Right renal cortex interstitium (tissue), 3 donors: ENCODE measurements at places on chromosomes 7 and 10. TPM values are rescaled to one million over a fixed set of nuclear protein-coding genes. Genes with fewer than 3 reads are reported as not detected.

DNA sequence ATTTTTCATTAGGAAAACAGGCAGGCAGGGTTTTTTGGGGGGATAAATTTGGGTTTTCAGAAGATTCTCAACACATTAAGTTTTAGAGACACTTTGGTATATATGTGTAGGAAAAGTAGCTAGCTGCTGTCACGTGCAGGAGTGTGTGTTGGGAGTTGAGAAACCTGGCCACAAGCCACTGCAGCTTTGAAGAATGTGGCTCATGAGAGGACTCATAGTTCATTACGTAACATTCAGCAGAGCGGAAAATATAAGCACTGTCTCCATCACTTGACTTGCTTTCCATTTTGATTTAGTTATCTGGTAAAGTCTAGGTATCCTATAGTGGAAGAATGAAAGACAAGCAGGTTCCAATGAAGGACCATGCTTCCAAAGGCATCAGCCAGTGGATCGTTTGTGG lies 31.2 kb downstream of the SMNDC1 start:
- no peak for DNase-seq

The RINT1 gene
- 22.6 TPM for polyA plus RNA-seq

The PPP1R3A gene
- not detected for polyA plus RNA-seq

DNA sequence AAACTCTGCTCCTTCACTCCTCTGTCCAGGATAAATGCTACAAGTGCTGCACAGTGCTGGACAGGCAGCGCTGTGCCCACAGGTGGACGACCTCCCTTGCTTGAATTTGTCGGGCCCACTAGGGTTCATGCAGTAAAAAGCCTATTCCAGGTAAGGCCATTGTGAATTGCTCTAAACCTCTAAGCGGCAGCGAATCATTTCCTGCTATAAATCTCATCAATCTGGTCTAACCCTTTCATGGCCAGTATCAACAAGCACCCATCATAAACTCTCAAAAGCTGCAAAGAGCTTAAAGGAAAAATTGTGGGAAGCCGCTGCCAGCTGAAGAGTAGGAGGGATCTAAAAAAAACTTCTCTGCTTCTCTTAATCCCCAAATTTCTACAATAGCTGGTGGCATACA lies 134.2 kb downstream of the SLC25A13 start:
- DNase-seq = no peak

The GPR146 gene
- polyA plus RNA-seq = 2.6 TPM

DNA sequence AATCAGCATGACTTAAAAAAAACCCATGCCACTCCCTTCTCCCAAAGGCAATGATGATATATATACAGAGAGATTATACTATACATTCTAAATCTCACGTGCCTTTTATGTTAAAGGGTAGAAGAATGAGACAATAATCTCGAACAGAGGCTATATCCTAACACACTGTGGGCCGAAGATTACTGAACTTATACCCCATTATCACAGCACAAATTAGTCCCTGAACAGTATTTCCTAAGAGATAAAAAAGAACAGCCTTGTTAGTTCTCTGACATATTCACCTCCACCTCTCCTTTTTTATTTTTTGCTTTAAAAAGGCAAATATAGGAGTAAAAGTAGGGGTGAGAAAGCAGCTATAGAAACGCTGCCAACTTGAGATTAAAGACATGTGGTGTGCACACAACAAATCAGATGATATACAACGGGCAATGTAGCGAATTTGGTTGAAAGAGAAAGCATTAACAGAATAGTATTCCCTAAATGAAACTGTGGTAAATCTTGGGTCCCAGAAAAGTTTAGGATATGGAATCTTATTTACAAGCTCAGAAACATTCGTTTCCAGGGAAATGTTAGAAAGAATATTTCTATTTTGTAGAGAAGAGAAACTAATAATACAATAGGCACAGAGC lies 69.5 kb downstream of the JMJD1C start:
- no peak for DNase-seq

DNA sequence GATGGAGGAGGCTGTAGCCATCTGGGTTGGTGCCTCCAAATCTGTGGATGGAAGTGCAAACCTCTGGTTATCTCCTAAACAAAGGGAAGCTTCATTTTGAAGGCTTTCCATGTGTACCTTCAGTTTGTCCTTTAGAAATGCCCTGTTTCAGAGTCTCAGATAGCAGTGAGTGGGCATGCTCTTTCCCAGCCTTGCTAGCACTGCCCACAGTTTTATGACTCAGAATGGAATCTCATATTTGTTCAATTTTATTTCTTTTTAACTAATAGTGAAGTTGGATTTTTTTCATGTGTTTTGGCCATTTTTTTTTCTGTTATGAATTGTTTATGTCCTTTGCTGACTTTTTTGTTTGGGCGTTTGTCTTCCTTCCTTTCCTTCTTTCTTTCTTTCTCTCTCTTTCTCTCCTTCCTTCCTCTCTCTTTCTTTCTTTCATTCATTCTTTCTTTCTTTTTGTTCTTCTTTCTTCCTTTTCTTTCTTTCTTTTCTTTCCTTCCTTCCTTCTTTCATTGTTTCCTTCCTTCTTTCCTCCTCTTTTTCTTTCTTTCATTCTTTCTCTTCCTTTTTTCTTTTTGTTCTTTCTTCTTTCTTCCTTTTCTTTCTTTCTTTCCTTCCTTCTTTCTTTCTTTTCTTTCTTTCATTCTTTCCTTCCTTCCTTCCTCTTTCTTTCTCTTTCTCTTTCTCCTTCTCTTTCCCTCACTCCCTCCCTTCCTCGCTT lies 25.6 kb downstream of the PRF1 start:
- no peak for DNase-seq

The TECPR1 gene
- polyA plus RNA-seq = 12.1 TPM

DNA sequence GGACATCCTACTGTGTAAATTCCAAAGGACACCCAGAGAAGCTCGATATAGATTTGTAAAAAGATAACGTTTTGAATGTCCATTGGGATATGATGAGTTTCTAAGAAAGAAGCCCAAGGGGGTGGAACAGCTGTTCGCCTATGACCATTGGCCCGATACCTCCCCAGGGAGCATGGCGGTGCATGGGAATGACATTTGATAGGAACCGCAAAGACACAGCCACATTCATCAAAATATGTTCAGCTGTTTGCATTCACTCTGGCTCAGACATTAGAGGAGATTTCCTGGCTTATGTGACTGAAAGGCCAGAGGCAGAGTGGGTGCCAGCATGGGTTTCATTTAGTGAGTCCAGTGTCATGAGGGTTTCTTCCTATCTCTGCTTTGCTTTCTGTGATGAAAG lies 56.0 kb upstream of the BAIAP2L1 start:
- DNase-seq = no peak

The PCLO gene
- 8.3 TPM for polyA plus RNA-seq

- no peak for DNase-seq
These were observed 81.2 kb downstream of the GRK5 start for GRCh38 chr10:119288574-119289001.

GRCh38 chr7:78523930-78524329 lies 725.4 kb downstream of the PHTF2 start:
- no peak for DNase-seq

The PRPS1L1 gene
- polyA plus RNA-seq = not detected

DNA sequence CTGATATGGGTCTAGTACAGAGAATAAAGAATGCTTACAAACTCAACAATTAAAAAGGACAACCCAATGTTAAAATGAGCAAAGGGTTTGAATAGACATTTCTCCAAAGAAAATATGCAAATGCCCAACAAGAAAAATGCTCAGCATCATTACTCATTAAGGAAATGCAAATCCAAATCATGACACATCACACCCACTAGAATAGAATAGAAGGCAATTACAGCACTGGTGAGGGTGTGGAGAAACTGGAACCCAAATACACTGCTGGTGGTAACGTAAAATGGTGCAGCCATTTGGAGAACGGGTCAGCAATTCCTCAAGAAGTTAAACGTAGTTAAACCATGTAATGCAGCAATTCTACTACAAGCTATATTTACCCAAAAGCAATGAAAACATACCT lies 53.8 kb downstream of the KDM7A start:
- DNase-seq = no peak

DNA sequence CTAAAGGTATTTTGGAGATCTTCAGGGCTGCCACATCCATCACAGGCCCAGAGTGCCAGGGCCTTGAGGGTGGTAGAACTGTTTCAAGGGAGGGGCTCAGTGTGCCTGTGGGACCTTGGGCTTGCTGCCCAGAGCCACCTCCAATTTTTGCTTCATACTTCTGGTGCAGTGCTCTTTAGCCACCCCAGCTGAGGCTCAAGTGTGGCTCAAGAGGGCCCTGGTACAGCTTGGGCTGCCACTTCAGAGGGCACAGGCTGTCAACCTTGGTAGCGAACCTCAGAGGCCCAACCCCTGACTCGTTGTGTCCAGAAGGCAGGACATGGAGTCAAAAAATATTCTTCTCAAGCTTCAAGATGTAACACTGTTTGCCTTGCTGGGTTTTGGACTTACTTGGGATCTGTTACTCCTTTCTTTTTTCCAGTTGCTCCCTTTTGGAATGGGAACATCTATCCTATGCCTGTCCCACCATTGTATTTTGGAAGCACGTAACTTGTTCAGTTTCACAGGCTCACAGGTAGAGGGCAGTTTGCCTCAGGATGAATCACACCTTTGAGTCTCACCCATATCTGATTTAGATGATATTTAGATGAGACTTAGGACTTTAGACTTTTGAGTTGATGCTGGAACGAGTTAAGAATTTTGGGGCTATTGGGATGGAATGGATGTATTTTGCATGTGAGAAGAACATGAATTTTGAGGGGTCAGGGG lies 224.8 kb downstream of the RPS24 start:
- no peak for DNase-seq

The CALHM1 gene
- 0.07 TPM for polyA plus RNA-seq

DNA sequence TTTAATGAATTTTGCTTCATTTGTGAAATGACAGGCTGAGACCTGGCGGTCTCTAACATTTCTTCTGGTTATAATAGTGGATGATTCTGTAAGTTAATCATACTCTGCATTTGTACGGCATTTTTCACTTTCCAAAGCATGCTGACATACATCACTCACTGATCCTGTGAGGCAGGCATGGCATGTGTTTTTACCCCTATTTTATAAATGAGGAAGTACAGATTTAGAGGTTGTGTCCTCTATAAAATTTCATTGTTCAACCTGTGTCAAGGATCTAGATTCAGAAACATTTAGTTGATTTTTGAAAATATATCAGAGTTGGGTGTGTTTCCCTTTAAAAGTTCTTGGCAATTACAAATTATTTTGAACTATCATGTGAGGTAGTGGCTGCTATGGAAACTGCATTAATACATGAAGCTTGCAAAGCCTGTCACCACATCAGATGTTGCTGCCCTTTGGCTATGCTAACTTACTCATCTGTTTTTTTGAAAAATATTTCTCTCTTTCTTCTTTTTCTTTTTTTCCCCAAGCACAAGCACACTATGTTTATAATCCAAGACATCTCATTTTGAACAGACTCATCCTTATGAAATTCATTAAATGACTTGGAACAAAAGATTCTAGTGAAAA lies 172.7 kb downstream of the GNAI1 start:
- DNase-seq = no peak

The STYXL1 gene
- 54.1 TPM for polyA plus RNA-seq

The BMPR1A gene
- polyA plus RNA-seq = 73.6 TPM

DNA sequence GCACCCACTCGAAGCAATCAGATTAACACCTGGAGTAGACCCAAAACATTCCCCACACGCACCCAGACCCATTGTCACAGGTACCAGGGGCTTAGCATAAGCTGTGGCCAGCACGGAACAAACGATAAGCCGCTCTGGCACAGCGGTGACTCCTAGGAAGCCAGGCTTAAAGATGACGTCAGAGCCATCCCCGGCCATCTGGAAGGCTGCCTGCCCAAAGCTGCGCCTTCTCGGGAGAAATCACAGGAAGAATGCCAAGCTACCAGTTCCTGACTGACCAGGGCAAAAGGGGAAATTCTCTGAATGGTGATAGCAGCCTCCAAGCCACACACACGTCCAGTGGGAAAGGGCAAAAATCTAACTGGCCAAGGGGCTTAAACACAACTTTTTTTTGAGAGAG lies 13.0 kb upstream of the WIPI2 start:
- no peak for DNase-seq

The KAZALD1 gene
- polyA plus RNA-seq = 11.0 TPM

The GPC2 gene
- polyA plus RNA-seq = 7.2 TPM

- no peak for DNase-seq
These were observed 11.1 kb upstream of the CRTAC1 start for GRCh38 chr10:98041352-98042043.

The XRCC2 gene
- polyA plus RNA-seq = 6.2 TPM

DNA sequence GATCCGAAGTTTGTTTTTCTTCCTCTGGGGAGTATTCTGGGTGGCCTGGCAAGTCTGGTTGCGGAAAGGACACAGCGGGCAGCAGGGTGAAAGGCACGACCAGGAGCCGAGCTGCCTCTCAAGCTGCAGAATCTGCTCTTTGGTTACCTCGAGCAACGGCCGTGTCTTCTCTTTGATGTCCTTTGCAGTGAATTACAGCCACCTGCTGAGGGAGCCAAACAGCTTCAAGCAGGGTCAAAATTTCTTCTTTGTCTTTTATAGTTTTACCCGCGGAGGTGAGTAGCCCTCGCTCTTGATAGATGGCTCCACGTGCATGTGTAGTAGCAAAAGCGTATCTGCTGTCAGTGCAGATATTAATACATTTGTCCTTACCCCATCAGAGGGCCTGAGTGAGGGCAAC lies 177.3 kb upstream of the MBL2 start:
- DNase-seq = no peak

- DNase-seq = no peak
These were observed 326.8 kb upstream of the VSTM2A start for GRCh38 chr7:54215424-54215823.

- no peak for DNase-seq
These were observed 1188.5 kb downstream of the NXPH1 start for GRCh38 chr7:9621927-9622326.

GRCh38 chr10:96502561-96503282 lies 11.0 kb downstream of the TLL2 start:
- DNase-seq = peak; percentile 8

- no peak for DNase-seq
These were observed 1.1 kb downstream of the UFSP1 start for GRCh38 chr7:100888291-100888987.

GRCh38 chr7:92115821-92116220 lies 18.5 kb downstream of the CYP51A1 start:
- no peak for DNase-seq

DNA sequence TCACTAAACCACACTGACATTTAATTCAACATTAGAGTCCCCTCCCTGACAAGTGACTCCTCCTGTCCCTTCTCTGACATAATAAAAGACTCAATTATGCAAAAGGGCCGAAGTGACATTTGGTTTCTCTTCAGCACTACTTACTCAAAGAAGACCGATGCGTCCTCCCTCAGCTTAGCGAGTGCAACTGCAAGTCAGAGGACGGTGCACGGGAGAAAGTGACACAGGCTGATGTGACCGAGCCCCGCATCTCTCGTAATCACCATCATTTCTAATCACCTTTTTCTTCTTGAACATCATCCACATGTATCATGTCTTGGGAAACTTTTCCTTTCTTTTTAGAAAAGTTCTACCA lies 155.7 kb downstream of the TCERG1L start:
- DNase-seq = no peak

- DNase-seq = no peak
These were observed 749.4 kb downstream of the AUTS2 start for GRCh38 chr7:70347463-70348254.

- no peak for DNase-seq
These were observed 47.2 kb downstream of the CAMK1D start for GRCh38 chr10:12396567-12396966.

GRCh38 chr10:63438506-63439498 lies 27.0 kb downstream of the JMJD1C start:
- DNase-seq = no peak

- DNase-seq = no peak
These were observed 71.5 kb upstream of the FAM13C start for GRCh38 chr10:59433720-59434428.
